Suprapubic skin (tissue), 4 donors: ENCODE measurements at places on chromosomes 13 and 19. TPM values are rescaled to one million over a fixed set of nuclear protein-coding genes. Genes with fewer than 3 reads are reported as not detected.
A peak's percentile ranks its signal among the peaks of the same experiment; 100 is the strongest.

DNA sequence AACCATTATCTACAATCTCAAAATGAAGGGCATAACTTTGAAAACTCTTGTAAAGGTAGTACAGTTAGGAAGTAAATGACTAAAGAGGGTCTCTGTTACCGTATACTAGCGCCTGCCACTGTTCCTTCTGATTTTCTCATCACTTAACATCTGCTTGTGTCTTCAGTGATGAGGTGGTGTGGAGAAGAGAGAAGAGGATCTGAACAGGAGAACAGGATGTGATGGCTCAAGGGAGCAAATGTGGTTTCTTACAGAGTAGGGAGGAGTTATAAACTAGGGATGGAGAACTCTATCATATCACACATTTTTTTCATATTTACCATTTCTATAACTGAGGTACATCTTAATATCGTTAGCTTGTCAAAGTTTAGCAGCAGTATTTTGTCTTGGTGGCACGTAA lies 1.1 kb downstream of the KCTD4 start:
- H3K27me3 ChIP-seq: no peaks in the 10 kb centered on the region
- H3K4me1 ChIP-seq: no peaks in the 10 kb centered on the region
- no peaks in the 10 kb centered on the region for H3K36me3 ChIP-seq
- no peak overlapping the region for H3K4me3 ChIP-seq
- H3K27ac ChIP-seq: no peak overlapping the region
- DNase-seq: no peak

- no peak overlapping the region for H3K4me3 ChIP-seq
- DNase-seq: no peak
- peaks cover 6% of the 10 kb centered on the region for H3K27me3 ChIP-seq
- no peaks in the 10 kb centered on the region for H3K36me3 ChIP-seq
- H3K27ac ChIP-seq: no peak overlapping the region
Measured at GRCh38 chr13:20360041-20360491, 127.9 kb upstream of the GJB6 start.

- H3K27ac ChIP-seq: no peak overlapping the region
- H3K36me3 ChIP-seq: no peaks in the 10 kb centered on the region
- H3K27me3 ChIP-seq: no peaks in the 10 kb centered on the region
- no peak for DNase-seq
- H3K4me1 ChIP-seq: no peaks in the 10 kb centered on the region
Measured at GRCh38 chr13:22648320-22648801, 532.4 kb upstream of the SGCG start.

FBN3 gene
- 0.17 TPM for total RNA-seq

VSTM1 gene
- total RNA-seq: not detected

GRCh38 chr13:113666951-113667701 lies at the start of gene GRK1:
GRK1 (plus strand) TSS chr13:113667219; CDS start chr13:113667387, 168 bp downstream.
- DNase-seq: peak; percentile 50
- H3K4me3 ChIP-seq: no peak within 1 kb of the TSS
- H3K27me3 ChIP-seq: no peaks in the 10 kb centered on the region

HMGB1 gene
- 239 TPM for total RNA-seq

DNA sequence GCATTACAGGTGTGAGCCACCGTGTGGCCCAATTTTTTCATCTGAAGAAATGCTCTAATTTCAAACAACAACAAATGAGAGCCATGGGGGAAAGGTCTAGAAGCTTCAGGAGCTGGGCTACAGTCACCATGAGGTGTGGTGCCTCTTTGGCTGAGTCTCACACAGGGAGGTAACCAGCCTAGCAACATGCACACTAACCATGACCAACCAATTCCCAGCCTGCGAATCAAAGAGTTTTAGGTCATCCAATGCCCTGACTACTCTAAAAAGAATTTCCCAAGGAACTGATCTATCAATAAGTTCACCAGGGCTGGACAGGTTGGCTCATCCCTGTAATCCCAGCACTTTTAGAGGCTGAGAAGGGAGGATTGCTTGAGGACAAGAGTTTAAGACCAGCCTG lies 29.9 kb downstream of the PBX4 start:
- no peak overlapping the region for H3K27ac ChIP-seq
- DNase-seq: no peak
- H3K4me1 ChIP-seq: peaks cover 27% of the 10 kb centered on the region
- no peak overlapping the region for H3K4me3 ChIP-seq

DNA sequence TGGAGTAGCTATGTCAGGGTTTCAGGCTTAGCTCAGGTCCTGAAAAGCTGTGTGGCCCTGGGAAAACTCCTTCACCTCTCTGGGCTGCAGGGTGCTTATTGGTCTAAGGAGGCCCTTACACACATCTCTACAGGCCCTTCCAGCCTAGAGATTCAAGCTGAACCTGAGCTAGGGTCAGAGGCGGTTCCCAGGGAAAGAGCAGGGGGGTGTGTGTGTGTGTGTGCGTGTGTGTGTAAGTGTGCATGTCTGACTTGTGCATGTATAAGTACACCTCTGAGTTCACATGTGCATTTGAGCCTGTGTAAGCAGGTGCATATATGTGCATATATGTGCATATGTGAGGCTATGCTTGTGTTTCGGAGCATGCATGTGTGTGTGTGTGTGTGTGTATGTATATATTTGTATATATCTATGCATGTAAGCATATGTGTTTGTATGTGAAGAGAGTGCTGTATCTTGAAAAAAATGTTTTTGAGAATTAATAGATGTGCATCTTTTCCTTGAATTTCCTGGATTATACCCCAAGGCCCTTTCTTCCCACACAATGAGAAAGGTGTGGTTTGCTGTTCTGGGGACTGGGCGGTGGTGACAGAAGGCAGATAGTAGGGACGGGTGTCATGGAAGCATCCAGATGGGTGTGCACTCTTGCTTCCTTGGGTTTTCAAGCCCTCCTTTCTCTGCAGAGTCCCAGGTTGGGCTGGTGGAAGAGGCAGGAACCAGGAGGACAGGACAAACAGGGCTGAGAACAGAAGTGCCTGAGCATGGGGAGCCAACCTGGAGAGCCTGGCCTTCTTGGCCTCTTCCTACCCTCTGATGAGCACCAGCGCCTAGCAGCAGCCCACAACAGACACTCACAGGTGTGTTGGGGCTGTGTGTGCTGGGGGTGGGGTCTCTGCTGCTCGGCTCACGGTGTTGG lies 150.3 kb upstream of the TSHZ3 start:
- H3K4me1 ChIP-seq: no peaks in the 10 kb centered on the region
- H3K27me3 ChIP-seq: peaks cover 6% of the 10 kb centered on the region
- DNase-seq: peak; percentile 66
- no peaks in the 10 kb centered on the region for H3K36me3 ChIP-seq
- H3K4me3 ChIP-seq: no peak overlapping the region

DNA sequence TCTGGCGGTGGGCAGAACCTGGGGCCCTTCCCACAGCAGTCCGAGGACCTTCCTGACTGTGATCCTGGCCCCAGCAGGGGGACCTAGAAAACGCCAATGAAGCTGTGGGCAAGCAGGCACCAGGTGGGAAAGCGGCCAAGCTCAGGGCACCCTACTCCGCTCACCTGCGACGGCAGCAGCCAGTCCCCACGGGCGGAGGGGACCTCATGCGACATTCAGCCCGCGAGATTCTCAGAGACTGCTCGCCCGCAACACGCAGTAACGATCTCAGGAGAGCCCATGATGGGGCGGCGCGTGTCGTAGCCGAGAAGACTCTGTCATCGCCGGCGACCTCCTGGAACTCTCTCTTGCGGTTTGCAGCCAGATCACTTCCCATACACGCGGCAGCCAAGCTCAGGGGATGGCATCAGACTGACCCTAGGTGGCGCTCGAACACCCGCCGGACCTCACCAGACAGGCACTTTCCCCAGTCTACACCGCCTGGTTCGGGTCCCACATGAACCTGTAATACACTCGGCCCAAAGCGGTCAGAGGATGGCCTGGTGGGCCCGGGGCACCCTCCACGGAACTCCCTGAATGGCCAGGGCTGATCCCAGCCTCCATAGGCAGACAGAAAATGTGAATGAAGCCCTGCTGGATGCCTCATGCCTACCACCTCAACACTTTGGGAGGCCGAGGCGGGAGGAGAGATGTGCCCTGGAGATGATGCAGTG lies 26.5 kb downstream of the MAN2B1 start:
- peak overlapping the region; percentile 34 for H3K4me3 ChIP-seq
- H3K4me1 ChIP-seq: peaks cover 9% of the 10 kb centered on the region
- H3K27me3 ChIP-seq: no peaks in the 10 kb centered on the region
- no peaks in the 10 kb centered on the region for H3K36me3 ChIP-seq

CLC gene
- not detected for total RNA-seq

ACER1 gene
- 63.1 TPM for total RNA-seq

DNA sequence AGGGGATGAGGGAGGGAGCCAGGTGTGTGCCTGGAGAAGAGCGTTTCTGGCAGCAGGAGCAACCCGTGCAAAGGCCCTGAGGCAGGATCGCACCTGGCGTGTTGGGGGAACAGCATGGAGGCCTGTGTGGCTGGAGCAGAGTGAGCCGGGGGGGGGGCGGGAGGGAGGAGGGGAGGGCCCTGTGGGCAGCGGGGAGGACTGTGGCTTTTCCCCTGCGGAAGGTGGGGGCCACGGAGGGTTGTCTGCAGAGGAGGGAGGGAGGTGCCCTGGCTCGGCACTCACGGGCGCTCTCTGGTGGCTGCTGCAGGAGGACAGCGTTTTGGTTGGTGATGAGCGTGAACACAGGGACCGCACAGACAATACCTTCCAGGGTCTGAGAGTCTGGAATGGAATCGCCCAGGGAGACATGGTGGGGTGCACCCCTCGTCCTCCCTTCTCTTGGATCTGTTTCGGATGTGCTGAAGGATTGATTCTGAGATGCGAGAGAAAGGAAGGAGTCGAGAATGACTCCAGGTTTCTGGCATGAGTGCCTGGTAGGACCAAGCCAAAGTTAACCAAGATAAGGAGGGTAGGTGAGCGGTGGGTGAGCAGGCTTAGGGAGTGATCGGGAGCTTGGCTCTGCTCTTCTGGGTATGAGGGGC lies 6.5 kb downstream of the RAB11B start:
- H3K27me3 ChIP-seq: no peaks in the 10 kb centered on the region
- peaks cover 24% of the 10 kb centered on the region for H3K36me3 ChIP-seq
- H3K4me3 ChIP-seq: no peak overlapping the region

DCT gene
- total RNA-seq: 122 TPM

- no peak for DNase-seq
- H3K27me3 ChIP-seq: no peaks in the 10 kb centered on the region
- no peak overlapping the region for H3K27ac ChIP-seq
Measured at GRCh38 chr13:72523049-72523448, 204.4 kb downstream of the MZT1 start.

- no peak overlapping the region for H3K27ac ChIP-seq
- H3K4me1 ChIP-seq: peaks cover 11% of the 10 kb centered on the region
- no peak for DNase-seq
- no peaks in the 10 kb centered on the region for H3K36me3 ChIP-seq
- no peak overlapping the region for H3K4me3 ChIP-seq
Measured at GRCh38 chr13:42102961-42103865, 54.8 kb downstream of the DGKH start.

- DNase-seq: no peak
- H3K27me3 ChIP-seq: peaks cover 2% of the 10 kb centered on the region
- no peaks in the 10 kb centered on the region for H3K36me3 ChIP-seq
- H3K4me1 ChIP-seq: peaks cover 40% of the 10 kb centered on the region
- H3K4me3 ChIP-seq: peak overlapping the region; percentile 62
- no peak overlapping the region for H3K27ac ChIP-seq
Measured at GRCh38 chr19:4641132-4641531, 1.8 kb downstream of the TNFAIP8L1 start.

AP1M2 gene
- total RNA-seq: 65.9 TPM

DNA sequence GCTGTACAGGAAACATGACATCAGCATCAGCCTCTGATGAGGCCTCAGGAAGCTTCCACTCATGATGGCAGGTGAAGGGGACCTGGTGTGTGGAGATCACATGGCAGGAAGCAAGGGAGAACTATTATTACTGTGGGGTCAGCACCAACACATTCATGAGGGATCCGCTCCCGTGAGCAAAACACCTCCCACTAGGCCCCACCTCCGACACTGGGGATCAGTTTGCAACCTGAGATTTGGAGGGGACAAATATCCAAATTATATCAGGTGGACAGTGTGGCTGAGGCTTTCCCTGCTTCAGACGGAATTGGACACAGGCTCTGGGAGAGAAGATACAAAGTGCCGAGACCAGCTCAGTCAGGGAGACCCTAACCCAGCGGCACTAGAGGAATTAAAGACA lies 5.7 kb upstream of the ZNF792 start:
- DNase-seq: peak; percentile 58
- H3K27ac ChIP-seq: no peak overlapping the region
- H3K36me3 ChIP-seq: no peaks in the 10 kb centered on the region

NAA16 gene
- 41.0 TPM for total RNA-seq

DNA sequence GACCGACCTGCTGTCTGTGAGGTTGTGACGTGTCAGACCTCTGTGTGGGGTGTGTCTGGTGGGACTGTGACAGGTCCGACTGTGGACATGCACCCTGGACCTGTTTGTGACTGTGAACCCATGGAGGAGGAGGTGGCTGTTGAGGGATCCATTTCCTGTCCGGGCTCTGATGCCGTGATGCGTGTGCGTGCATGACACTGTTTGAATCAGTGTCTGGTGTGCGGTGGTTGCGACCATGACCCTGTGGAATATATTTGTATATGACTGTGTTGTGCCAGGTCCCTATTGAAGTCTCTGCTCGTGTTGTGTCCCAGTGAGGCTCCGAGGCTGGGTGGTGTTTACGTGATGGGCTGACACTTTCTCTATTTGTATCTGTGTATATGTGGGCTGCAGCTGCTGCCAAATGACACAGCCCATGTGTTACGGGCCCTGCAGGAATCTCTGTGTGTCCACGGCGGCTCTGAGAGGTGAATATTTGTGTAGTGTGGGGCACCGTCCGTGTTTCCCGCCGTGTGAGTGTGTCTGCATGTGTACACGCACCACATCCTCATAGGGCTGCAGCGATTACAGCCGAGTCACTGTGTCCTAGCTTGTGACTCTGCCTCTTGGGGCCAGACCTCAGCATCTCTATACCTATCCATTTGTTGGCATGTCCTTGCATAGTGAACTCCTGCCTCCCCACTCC lies 18.3 kb downstream of the CCDC97 start:
- peak overlapping the region; percentile 43 for H3K4me3 ChIP-seq
- DNase-seq: no peak
- H3K27me3 ChIP-seq: no peaks in the 10 kb centered on the region
- H3K4me1 ChIP-seq: peaks cover 62% of the 10 kb centered on the region
- peak overlapping the region; percentile 74 for H3K27ac ChIP-seq

DNA sequence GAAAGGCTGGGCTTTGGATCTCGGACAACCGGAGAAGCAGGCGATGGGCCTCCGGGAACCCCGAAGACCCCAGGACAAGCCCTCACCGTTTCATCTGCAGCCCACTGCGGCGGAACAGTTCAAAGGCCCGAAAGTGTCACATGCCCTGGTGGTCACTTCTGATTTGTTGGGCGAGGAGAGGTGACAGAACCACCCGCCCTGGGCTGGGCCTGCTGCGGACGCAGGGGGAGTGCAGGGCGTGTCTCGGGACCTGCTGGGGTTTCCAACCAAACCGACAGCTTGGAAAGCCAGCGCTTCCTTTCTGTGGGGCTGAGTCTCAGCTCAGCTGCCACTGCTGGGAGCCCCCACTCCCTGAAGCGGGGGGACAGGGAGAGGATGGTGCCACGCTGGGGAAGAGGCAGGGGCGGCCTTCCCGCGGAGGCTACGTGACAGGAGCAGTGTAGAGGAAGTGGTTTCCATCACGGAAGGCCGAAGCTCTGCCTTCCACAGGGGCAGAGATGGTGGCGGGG lies 22.8 kb upstream of the ZBTB7A start:
- H3K36me3 ChIP-seq: peaks cover 40% of the 10 kb centered on the region
- peak overlapping the region; percentile 4 for H3K27ac ChIP-seq
- no peaks in the 10 kb centered on the region for H3K27me3 ChIP-seq
- DNase-seq: no peak
- H3K4me1 ChIP-seq: peaks cover under 1% of the 10 kb centered on the region
